Ecto neural progenitor cell (in vitro differentiated cells): ENCODE measurements at places on chromosomes 3 and 15.

DNA sequence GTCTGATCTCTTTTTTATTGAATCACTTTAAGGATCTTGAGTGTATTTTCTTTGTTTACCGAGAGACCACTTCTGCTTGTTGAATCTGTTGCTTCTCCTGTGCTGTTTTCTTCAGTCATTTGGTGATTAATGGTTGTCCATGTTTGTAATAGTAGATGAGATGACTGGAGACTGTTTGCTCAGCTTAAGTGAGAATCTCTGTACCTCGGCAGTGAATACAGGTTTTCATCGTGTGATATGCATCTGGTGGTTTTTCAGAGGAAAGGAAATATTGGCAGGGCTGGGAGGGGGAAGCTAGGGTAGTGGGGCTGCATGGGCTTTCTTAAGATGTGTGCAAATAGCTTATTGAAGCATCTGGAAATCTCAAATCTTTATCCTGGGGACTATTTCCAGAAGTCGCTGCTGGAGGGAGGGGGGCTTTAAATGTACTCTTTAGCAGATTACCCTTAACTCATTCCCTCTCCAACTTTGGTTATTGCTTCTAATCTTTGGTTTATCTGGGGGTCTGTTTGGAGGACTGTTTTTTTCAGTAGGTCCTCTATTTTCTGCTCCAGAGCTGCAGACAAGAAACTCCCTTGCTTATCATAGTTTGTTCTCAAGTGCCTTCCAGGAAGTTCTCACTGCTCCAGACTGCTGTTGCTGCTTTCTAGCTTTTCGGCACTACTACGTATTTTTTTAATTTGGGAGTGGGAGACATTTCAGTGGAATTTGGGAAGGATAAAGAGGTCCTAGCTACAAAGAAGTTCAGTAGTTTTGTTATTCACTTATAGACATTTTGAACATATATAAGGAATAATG is 19.4 kb downstream of the CMTM8 start:
- no peak for DNase-seq

GRCh38 chr15:40323953-40324937 is 753 bp downstream of the INAFM2 start:
- no peak for DNase-seq

DNA sequence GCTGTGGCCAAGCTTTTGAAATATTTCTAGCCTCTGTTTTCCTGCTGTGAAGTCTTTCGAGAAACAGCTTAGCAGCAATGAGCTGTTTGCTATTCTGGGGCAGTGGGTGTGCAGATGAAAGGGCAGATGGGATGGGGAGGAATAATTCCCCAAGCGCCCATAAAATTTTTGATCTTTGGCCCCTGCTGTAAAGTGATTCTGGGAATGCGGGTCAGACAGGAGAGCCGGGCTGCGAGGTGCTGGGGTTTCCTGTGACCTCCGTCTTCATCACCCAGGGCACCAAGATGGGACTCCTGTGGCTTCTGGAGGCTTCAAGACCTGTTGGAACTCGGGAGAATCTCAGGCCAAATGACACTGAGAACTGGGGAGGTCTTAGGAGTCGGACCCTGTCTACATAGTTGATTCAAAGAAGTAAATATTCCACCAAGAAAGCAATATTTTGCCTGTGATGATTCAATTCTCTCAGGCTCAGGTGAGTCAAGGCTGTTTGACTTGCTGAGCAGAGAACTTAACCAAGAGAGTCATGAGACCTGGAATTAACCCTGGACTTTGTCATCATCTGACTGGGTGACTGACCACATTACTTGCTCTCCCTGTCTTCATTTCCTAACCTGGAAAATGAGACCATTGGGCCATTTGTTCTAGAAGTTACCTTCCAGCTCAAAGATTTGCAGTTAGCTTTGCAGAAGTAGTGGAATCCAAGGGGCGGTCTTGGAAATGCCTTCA is 86.4 kb downstream of the POLR2M start:
- no peak for DNase-seq

GRCh38 chr3:87733671-87734367 is 325.0 kb downstream of the CGGBP1 start:
- DNase-seq: no peak

DNA sequence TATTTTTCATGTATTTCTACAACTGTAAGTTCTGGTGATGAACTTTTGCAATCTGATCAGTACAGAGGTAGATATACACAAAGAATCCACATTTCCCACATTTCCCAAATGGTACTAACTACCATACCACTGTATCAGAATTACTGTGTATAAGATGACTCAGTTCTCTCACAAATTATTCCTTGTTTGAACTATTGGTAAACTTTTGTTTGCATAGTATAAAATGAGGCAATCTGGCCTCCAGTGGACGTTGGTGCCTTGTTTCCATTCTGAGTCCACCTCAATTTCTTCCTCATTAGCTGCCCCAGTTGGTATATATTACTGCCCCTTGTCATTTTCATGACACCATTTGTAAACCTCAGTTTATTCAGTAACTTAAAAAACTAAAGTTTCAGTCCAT is 38.5 kb downstream of the SPTSSB start:
- DNase-seq: no peak

GRCh38 chr15:61031532-61031931 is 197.6 kb downstream of the RORA start:
- DNase-seq: no peak
